ENCODE measurements at places on chromosomes 13 and 19.

DNA sequence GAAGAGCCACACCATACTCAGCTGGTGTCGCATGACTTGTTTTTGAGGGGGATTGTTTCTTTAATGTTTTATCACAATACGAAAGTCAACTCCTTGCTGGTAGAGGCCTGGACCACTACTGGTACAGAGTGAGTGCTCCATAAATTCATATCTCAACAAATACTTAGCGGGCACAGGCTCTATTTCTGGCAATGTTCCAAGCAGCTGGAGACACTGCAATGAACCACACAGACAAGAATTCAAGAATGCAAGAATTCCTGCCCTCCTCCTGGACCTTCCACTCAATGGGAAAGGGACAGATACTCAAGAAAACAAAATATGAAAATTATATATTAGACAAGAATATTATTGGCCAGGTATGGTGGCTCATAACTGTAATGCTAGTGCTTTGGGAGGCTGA lies 5.1 kb upstream of the FXYD5 start:
- DNase-seq: no peak

GRCh38 chr19:5148794-5149190 lies 179.9 kb downstream of the KDM4B start:
- DNase-seq: no peak

GRCh38 chr19:17721821-17722220 lies 2.5 kb downstream of the MAP1S start:
- DNase-seq: no peak

DNA sequence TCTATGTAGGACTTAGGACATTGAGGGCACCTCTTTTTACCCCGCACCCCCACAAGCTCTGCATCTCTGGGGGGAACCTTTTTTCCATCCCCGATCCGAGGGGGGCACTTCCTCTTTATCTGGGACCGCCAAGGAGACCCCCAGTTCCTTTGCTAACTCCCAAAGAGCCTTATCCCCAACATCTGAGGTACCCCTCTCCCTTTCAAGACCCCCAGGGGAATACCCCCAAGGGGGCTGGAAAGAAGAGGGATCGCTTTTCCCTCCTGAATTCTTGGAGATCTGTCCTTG lies 1.1 kb downstream of the TNFSF9 start:
- DNase-seq: no peak

DNA sequence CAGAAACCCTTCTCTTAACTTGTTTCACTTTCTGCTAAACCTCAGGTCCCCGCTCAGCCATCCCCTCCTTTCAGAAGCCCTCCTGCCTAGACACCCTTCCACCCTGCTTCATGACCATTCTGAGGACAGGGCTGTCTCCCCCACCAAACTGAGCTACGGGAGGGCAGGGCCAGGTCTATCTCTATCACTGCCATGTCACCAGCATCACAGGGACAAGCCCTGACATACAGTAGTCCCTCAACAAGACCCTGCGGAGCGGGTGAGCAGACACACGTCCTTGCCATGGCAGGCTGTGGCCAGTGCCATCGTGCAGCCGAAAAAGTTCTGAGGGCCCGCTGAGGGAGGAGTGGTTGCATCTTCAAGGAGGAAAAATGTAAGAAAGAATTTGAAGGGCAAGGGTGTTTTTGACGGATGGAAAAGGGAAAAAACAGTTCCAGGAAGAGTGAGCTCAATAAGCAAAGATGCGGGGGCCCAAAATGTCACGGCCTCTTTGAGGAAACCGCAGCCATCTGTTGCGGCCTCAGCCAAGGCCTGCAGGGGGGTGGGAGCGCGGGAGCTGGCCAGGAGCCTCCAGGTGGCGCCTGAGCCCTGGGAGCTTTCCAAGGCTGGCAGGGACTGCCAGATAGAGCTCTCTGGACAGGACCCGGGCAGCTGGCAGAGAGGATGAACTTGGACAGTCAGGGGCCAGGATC lies 8.1 kb downstream of the PTGIR start:
- no peak for DNase-seq

DNA sequence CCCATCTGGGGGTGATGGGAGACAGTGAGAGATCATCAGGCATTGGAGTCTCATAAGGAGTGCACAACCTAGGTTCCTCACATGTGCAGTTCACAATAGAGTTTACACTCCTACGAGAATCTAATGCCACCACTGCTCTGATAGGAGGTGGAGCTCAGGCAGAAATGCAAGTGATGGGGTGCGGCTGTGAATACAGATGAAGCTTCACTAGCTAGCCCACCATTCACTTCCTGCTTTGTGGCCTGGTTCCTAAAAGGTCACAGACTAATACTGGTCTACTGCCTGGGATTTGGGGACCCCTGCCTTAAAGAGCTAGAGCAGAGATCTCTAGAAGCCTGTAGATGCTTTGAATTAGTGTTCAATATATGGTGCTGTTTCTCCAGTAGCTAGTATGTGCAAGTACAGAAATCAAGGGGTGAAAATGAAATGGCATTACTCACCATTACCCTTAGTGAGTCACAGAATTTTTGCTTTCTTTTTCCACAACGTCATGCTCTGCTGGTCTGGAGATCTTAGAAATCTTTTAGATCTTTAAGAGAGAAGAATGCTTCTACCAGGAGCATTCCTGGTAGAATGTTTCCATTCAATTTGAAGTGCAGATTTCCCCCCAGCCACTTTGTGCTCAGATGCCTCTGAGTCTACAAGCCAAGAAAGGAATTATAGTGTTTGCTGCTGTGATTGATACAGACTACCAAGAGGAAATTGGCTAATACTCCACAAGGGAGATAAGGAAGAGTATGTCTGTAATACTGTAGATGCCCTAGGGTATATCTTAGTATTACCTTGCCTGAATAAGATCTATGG lies 2301.2 kb downstream of the PCDH9 start:
- DNase-seq: no peak

GRCh38 chr19:7595466-7596133 lies at the start of gene CAMSAP3:
Gene CAMSAP3, plus strand, starts transcription at chr19:7595863. Its CDS starts 140 bp downstream, at chr19:7596003.
- peak; percentile 49 for DNase-seq

DNA sequence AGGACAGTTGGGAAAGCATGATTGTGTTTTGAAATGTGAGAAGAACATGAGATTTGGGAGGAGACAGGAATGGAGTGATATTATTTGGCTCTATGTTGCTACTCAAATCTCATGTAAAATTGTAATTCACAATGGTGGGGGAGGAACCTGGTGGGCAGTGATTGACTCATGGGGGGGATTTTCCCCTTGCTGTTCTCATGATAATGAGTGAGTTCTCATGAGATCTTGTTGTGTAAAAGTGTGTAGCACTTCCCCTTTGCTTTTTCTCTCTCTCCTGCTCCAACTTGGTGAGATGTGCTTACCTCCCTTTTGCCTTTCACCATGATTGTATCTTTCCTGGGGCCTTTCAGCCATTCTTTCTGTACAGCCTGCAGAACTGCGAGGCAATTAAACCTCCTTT lies 1261.0 kb upstream of the ATXN8OS start:
- no peak for DNase-seq

GRCh38 chr13:112320303-112320702 lies 55.9 kb upstream of the SPACA7 start:
- DNase-seq: no peak

DNA sequence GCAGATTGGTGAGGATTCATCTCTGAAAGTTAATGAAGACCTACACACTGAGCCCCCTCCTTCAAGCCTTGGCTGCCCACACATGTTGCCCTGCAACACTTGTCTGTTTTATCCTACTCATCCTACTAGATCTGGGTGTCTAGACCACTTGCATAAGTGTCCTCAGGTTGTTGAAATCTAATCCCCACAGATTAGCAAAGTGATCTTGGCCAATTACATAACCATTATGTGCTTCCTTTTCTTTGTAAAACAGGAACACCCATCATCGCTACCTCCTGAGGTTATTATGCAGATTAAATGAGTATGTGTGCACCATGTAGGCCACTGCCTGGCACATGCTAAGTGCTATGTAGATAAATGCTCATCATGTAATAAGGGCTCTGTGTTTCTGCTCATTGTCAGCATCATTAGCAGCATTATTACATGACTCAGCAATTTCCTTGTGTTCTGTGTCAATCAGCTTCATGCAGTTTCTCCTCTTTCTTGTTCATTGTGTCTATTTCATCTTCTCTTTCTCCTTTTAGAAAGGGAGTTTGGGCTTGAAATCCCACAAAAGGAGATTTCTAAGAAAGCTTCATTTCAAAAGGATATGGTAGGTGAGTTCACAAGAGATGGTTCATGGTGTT lies 15.1 kb downstream of the ZNF175 start:
- no peak for DNase-seq

- DNase-seq: no peak
Observed at GRCh38 chr13:64869539-64869938, 2360.6 kb downstream of the PCDH9 start.
